ENCODE measurements at places on chromosomes 13 and 19. TPM values are rescaled to one million over a fixed set of nuclear protein-coding genes. Genes with fewer than 3 reads are reported as not detected.

The ASF1B gene
- total RNA-seq = 32.6 TPM

The CDKN2D gene
- 7.0 TPM for total RNA-seq

The PAK4 gene
- total RNA-seq = 125 TPM

The CEACAM19 gene
- total RNA-seq = 8.3 TPM

The C5AR2 gene
- total RNA-seq = 2.7 TPM

The ZNF177 gene
- 0.69 TPM for total RNA-seq

The SLC8A2 gene
- 0.32 TPM for total RNA-seq

The KLHL1 gene
- total RNA-seq = not detected

The CYP4F2 gene
- 0.22 TPM for total RNA-seq

The OR7C1 gene
- total RNA-seq = not detected

The ZNF585A gene
- total RNA-seq = 7.4 TPM

The CEACAM20 gene
- 0.08 TPM for total RNA-seq

The PPP5C gene
- 95.2 TPM for total RNA-seq

The RGS9BP gene
- 0.35 TPM for total RNA-seq

The ANKRD27 gene
- total RNA-seq = 32.3 TPM

The FAM83E gene
- total RNA-seq = 0.07 TPM

The ZNF223 gene
- 2.7 TPM for total RNA-seq

The FOSB gene
- 19.0 TPM for total RNA-seq

The PGLYRP2 gene
- total RNA-seq = not detected

The TNFSF9 gene
- total RNA-seq = 6.3 TPM

The DENND1C gene
- total RNA-seq = 0.23 TPM

The DOCK9 gene
- total RNA-seq = 27.8 TPM
